ENCODE measurements at places on chromosomes 7 and 10.

- peak; percentile 12 for DNase-seq
Measured at GRCh38 chr7:77258014-77258413, 58.4 kb upstream of the FGL2 start.

DNA sequence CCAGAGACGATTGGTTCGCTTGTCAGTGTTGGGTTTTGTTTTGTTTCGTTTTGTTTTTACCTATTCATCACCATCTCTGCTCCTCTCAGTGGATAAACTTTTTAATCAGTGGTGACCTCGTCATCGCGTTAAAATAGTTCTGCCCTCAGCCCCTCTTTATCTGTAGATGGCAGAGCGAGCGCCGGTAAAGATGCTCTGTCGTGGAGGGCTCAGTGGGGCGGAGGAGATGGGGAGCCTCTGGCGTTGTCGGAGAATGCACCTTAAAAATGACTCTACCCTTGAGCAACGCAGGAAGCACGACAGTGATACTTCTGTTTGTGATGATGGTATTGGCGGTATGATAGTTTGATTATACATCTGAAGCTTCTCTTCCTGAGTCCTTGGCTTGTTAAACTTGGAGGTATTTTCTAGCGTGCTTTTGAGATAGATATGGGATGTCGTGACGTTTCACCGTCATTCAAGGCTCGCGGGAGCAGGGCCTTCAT, 554 bp downstream of the CSGALNACT2 start:
- DNase-seq = peak; percentile 35

DNA sequence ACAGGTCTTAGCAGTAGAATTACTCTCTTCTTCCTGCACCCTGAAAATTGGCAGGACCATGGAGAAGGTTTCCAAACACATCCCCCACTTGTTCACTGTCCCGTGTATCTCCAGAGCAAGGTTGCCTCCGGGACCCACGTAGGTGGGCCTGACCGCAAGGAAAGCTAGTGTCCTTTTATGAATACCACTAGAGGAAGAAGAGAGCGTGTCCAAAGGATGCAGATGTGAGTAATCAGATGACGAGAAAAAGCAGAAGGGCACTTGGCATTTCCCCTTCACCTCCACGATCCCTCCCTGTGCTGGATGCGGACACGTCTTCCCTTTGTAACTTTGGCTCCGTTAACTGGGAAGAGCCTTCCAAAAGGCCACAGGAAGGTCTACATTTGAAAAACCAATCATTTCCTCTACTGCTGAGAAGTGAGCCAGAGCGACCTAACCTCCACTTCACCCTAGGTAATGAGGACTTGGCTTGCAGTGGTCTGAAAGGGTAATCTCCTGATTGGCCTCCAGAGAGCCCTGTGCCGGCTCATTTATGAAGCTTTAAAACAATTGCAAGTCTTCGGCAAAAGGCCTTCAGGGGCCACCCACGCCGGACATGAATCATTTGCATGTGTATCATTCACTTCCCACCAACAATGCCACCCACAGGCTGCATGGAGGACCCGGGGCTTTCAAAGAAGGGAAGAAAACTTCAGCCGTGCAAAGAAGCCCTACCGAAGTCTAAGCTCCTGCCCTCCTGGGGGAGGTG, 55.4 kb downstream of the LYZL1 start:
- no peak for DNase-seq

GRCh38 chr10:63522277-63522687, 1.1 kb downstream of the REEP3 start:
- no peak for DNase-seq

GRCh38 chr10:97144297-97144696, 41.5 kb downstream of the SLIT1 start:
- no peak for DNase-seq

DNA sequence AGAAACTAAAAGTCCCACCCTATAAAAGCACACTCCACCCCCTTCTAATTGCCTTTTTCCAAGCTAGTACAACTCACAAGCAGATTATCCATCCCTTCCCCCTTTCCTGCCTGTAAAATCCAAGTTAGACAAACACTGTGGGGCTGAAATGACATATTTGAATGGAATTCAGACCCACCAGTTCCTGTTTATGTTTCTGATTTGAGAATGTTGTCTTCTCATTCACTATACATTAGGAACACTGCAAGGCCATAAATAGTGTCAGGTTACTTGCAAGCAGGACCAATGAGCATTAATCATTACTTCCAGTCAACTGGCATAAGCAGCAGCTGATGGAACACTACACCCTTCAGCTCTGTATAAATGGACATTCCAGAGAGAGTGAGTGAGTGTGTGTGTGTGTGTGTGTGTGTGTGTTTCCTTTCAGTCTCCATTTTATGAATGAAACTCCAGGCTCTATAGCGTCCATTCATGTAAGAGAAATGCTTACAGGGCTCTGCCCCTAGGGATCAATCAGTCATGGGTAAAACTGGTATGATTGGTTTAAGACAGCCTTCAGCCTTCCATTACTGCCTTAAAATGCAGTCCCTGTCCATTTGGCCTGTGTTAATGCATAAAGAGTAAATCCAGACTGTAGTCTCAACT, 69.3 kb downstream of the ETV1 start:
- DNase-seq = peak; percentile 75

- DNase-seq = peak; percentile 91
Measured at GRCh38 chr10:103598654-103599115, 105.2 kb downstream of the NEURL1 start.

- no peak for DNase-seq
Measured at GRCh38 chr7:32618987-32619386, 123.7 kb downstream of the AVL9 start.

GRCh38 chr7:7919449-7919945, 49.1 kb upstream of the GLCCI1 start:
- no peak for DNase-seq

DNA sequence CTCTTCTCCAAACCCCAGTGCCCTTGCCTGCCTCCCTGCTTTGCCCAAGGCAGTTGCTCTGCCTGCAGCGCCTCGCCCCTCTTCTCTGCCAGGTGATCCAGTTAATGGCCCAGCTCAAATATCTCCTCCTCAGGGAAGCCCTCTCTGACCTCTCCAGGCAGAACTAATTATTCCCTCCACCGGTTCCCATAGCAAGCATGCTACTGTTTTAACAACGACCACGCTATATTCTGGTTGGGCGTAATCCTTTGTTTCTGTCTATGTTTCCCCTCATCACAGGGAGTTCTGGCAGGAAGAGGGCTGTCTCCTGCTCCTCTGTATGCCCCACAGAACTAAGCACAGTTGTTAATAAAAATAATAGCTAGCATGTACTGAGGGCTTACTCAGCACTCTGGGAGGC, 36.8 kb upstream of the R3HCC1L start:
- DNase-seq = no peak

DNA sequence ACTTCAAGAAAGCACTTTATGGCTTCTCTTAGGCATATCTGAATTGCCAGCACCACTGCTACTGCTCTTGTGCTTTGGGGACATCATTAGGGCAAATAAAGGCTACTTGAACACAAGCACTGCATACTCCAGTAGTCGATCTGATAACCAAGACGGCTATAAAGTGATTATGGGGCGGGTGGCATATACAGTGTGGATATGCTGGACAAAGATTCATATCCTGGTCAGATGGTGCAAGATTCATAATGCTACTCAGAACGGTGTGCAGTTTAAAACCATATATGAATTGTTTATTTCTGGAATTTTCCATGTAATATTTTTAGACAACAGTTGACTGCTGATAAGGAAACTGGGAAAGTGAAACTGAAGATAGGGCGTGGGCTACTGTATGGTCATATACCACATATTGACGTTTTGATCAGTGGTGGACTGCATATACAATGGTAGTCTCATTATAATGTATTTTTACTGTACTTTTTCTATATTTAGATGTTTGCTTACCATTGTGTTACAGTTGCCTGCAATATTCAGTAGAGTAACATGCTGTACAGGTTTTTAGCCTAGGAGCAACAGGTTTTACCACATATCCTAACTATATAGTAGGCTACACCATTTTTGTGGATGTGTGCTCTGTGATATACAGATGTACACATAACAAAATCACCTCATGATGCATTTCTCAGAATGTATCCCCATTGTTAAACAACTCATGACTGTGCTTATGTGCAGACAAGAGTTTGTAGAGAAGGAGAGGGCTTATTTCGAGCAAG, 15.2 kb downstream of the ANLN start:
- no peak for DNase-seq

DNA sequence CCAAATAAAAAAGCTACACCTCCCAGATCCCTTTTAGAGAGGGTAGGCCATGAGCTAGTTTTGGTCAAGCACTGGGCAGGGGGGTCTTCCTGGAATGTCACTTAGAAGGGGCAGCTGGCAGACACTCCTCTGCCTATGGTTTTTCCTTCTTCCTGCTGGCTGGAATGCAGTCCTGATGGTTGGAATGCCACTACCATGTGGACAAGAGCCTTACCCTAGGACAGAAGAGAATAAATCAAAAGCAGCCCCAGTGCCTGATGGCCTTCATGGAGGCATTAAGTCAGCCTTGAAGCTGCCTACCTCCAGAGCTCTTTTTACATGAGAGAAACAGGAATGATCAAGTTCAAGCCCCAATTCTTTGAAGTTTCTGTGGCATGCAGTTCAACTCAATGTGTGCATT, 43.5 kb upstream of the SORBS1 start:
- DNase-seq = no peak

DNA sequence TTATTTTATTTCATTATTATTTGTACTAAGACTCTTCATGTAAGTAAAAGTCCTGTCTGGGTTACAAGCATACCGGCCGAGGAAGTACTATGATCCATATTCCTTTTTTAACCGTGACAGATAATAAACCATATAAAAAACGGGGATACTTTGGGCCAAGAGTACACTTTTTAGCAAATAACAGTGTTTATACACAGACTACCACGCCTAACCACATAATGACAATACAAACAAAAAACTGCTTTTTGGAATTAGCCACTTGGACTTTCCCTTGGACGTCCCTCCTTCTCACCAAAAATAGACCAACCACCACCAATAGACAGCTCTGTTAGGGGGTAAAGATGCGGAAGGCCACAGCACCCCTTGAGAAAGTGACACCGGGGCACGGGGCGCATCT, 800 bp downstream of the MINDY3 start:
- DNase-seq = no peak

DNA sequence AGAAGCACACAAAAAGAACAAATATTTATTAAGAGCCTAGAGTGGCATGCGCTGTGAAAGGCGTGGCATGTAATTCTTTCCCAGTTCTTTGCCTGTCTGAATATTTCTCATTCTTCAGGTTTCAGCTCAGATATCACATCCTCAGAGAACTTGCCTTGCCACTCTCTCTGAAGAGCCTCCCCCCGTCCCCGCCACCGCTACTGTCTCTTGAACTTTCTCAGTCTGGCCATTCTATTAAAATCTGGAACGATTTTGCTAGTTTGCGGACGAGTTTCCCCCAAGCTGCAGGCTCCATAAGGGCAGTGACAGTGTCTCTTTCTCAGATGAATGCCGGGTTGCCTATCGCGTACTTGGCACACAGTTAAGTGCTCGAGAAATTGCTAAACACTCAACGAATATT, 787 bp upstream of the PLEKHA1 start:
- DNase-seq = peak; percentile 17

DNA sequence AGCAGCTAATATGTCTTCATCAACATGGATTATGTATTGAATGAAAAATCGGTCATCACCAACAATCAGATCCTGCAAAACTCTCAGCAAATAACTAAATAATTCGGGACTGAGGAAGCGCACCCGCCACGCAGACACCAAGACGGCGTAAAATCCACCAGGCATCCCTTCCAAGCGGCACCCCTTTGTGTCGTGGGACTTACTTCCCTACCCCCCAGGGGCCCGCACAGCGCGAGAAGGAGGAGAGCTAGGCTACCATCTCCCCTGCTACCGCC, 721 bp downstream of the ARL3 start:
- DNase-seq = no peak

GRCh38 chr7:68121056-68121455, 1124.4 kb downstream of the TYW1 start:
- DNase-seq = no peak

- no peak for DNase-seq
Measured at GRCh38 chr7:48408731-48409130, 237.5 kb downstream of the ABCA13 start.

DNA sequence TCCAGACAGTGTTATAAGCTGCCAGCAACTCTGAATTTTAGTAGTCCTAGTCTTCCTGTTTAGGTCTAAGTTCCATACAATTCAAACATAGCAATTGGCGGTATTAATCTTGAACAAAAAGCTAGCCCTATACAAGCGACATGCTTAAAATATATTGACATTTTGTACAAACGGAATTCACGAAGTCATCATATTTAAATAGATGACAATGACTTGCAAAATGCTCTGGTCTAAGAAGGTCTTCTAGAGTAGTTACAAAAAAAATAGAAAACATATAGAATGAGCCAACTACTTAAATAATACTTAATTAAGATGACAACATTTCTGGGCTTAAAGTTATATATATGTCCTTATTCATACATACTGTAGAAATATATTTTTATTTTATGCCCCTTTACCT, 446.6 kb downstream of the ANKRD7 start:
- no peak for DNase-seq

DNA sequence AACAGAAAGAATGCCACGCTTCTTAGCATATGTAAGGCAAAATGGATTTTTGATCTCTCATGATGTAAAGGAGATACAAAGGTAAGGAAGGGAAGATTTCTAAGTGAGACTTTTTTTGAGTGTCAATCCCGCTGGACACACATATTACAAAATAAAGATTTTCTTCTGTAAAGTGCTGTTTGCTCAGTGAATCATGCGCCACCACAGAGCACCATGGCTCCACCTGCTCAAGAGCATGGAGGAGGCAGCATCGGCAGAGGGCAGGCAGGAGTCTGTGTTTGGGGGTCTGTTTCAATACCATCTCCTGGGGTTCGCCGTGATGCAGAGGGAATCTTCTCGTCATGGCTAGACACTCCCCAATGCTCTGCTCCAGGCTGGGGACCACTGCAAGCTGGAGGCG, 83.5 kb downstream of the ALOX5 start:
- no peak for DNase-seq

GRCh38 chr10:12643279-12643678, 293.9 kb downstream of the CAMK1D start:
- no peak for DNase-seq

Data from AG08395 (cell line).